Activated CD4-positive, alpha-beta T cell treated with anti-CD3 and anti-CD28 coated beads, Interleukin-2, amount 10 ng/mL, durations not matched to agents 24 days and 14 days (primary cell): ENCODE measurements at places on chromosomes 7 and 10. TPM values are rescaled to one million over a fixed set of nuclear protein-coding genes. Genes with fewer than 3 reads are reported as not detected.

COPG2 gene
- 21.4 and 22.5 TPM in 2 replicates for total RNA-seq

PSD gene
- 10.4 and 12.1 TPM in 2 replicates for total RNA-seq

ASCC1 gene
- total RNA-seq, result 33.6 and 34.1 TPM in 2 replicates

CNPY1 gene
- not detected in 2 replicates for total RNA-seq

CYP2C19 gene
- total RNA-seq, result 0.33 TPM in 1 of 2 replicates, not detected in the other

DNA sequence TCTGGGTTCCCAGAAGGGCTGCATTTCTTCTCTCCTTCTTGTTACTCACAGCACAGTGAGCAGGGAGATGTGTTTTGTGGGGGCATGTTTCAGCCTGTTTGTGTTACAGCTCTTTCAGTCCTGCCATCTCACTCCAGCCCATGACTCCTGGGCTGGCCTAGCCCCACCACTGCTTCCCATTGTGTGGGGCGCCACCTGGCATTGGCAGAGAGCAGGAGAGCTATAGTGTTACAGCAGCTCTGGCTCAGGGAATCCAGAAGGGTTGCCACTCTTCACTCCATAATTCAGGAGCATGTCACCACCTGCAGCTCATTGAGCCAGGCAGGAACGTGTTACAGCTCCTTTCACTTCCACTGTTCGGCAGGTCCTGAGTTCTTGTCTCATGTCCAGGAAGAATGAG, 30.0 kb downstream of the CLDN12 start:
- H3K4me1 ChIP-seq, result no peaks in the 10 kb centered on the region
- no peak overlapping the region for H3K27ac ChIP-seq

- H3K27ac ChIP-seq, result no peak overlapping the region
- DNase-seq, result no peak
- H3K36me3 ChIP-seq, result no peaks in the 10 kb centered on the region
- no peak overlapping the region for H3K4me3 ChIP-seq
Observed at GRCh38 chr7:30925117-30925516, 13.5 kb downstream of the AQP1 start.

GRCh38 chr7:72325561-72325960, 86.6 kb downstream of the CALN1 start:
- H3K36me3 ChIP-seq, result no peaks in the 10 kb centered on the region
- no peak overlapping the region for H3K27ac ChIP-seq
- DNase-seq, result no peak
- H3K4me3 ChIP-seq, result no peak overlapping the region
- H3K27me3 ChIP-seq, result no peaks in the 10 kb centered on the region
- H3K4me1 ChIP-seq, result no peaks in the 10 kb centered on the region

- no peak for DNase-seq
- no peak overlapping the region for H3K27ac ChIP-seq
- peaks cover 14% of the 10 kb centered on the region for H3K27me3 ChIP-seq
- no peaks in the 10 kb centered on the region for H3K36me3 ChIP-seq
- no peaks in the 10 kb centered on the region for H3K4me1 ChIP-seq
Observed at GRCh38 chr10:22978918-22979317, 51.1 kb downstream of the ARMC3 start.

- no peak overlapping the region for H3K27ac ChIP-seq
- no peak overlapping the region for H3K4me3 ChIP-seq
- DNase-seq, result no peak
- no peaks in the 10 kb centered on the region for H3K27me3 ChIP-seq
Observed at GRCh38 chr10:10053051-10053450, 964.6 kb upstream of the CELF2 start.

DNA sequence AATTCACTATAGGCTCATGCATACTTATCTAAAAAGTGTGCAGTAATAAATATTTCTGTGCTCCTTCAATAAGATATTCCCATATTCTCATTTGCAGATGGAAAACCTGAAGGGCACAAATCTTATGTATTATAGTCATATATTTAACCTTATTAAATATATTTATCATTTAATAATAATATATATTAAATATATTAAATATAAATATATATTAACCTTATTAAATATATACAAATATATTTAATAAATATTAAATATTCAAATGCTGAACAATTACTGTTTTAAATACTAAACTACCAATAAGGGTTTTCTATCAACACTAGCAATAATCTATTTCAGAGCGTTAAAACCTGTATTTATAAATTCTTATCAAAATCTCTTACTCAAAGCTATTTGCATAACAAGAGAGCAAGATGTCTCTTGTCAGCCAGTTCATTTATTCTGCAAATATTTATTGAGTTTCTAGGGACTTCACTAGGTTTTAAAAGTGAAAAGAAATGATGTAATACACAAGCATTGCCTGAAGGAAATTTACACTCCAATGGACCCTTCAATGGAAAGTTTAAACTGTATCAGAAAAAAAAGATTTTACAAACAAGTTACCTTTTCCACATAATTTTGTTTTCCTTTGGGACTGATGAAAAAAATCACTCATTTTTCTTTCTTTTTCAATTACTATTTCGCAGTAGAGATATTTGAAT, 159.2 kb downstream of the AGMO start:
- H3K4me1 ChIP-seq, result no peaks in the 10 kb centered on the region
- DNase-seq, result no peak
- H3K36me3 ChIP-seq, result no peaks in the 10 kb centered on the region
- H3K4me3 ChIP-seq, result no peak overlapping the region

GRCh38 chr10:67076144-67076543, 150.3 kb downstream of the LRRTM3 start:
- DNase-seq, result no peak
- no peak overlapping the region for H3K27ac ChIP-seq
- no peak overlapping the region for H3K4me3 ChIP-seq
- H3K36me3 ChIP-seq, result no peaks in the 10 kb centered on the region
- H3K27me3 ChIP-seq, result no peaks in the 10 kb centered on the region
- H3K4me1 ChIP-seq, result no peaks in the 10 kb centered on the region

GRCh38 chr10:89369156-89370105, 8.4 kb upstream of the IFIT1B start:
- no peaks in the 10 kb centered on the region for H3K36me3 ChIP-seq
- H3K4me3 ChIP-seq, result no peak overlapping the region
- DNase-seq, result no peak

GRCh38 chr7:108193594-108194498, 63.7 kb upstream of the LAMB4 start:
- no peaks in the 10 kb centered on the region for H3K4me1 ChIP-seq
- peaks cover 2% of the 10 kb centered on the region for H3K27me3 ChIP-seq
- no peak overlapping the region for H3K27ac ChIP-seq
- H3K4me3 ChIP-seq, result no peak overlapping the region

DNA sequence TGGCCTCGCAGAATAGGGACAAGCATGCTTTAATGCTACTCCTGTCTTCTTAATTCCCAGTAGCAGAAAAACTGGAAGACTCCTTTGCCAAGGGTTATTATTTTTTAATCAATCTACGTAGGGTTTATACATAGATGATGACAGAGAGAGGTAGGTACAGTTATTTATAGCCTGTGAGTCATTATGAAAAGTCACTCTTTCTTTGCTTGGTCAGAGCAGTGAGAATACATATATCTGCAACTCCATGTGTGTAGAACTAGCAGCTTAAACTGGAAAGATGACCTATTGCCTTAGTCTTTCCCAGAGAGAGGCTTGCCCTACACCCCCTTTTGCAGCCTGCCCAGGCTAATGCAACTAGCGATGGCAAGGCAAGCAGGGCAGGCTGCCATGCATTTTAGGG, 1050.6 kb downstream of the NRG3 start:
- H3K27ac ChIP-seq, result no peak overlapping the region
- H3K4me3 ChIP-seq, result no peak overlapping the region
- no peaks in the 10 kb centered on the region for H3K36me3 ChIP-seq
- no peaks in the 10 kb centered on the region for H3K27me3 ChIP-seq
- H3K4me1 ChIP-seq, result no peaks in the 10 kb centered on the region

DNA sequence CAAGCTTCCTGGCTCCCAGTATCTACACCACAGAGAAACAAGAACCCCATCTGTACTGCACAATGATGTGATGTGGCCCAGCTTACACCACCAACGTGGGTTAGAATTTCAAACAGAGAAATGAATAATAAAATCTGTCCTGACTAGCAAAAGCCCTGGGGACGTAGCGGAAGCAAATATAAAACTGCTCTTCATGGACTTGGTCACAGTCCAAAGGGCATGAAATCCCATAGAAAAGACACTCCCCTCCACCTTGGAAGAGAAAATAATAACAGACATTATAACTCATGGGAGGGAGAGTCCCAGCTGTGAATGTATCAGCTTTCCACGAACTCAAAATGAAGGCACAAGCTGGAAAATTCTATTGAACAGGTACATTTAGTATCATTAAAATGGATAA, 205.3 kb upstream of the GALNT17 start:
- no peaks in the 10 kb centered on the region for H3K27me3 ChIP-seq
- H3K4me3 ChIP-seq, result no peak overlapping the region
- H3K27ac ChIP-seq, result no peak overlapping the region
- DNase-seq, result no peak
- no peaks in the 10 kb centered on the region for H3K36me3 ChIP-seq

DNA sequence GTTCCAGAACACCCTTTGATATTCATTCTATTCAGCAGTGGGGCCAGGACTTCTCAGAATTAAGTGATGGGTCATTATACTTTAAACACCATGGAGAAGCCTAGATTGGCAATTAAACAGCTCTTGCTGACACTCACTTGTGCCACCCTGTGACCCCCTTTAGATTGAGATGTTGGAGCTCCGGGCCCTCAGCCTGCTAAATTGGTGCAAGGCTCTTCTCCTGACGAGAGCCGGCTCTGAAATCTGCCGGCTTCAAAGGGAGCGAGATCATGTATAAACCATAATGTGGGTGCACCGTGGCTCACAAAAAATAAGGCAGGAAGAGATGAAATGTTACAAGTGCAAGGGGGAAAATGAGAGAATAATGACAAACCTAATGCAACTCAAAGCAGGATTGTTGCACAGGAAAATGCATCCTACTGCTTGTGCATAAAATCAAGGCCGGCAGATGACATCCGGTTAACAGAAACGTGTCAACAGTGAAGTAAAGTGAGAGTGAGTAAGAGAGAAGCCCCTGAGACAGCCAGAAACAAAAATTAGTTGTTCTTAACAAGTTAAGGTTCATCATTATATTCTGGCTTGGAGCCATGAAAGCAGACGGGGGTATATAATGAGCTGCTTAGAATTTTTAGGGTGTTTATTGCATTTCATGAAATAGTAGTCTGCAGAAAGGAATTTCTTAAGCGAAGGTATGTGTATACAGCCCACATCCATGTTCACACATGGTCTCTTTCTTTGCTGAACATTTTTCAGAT, 198.2 kb downstream of the TCF7L2 start:
- DNase-seq, result no peak
- no peaks in the 10 kb centered on the region for H3K27me3 ChIP-seq
- H3K36me3 ChIP-seq, result no peaks in the 10 kb centered on the region
- no peak overlapping the region for H3K4me3 ChIP-seq
- H3K27ac ChIP-seq, result no peak overlapping the region

GRCh38 chr10:95278061-95278988, 12.5 kb downstream of the PDLIM1 start:
- H3K4me3 ChIP-seq, result no peak overlapping the region
- H3K27me3 ChIP-seq, result no peaks in the 10 kb centered on the region
- H3K36me3 ChIP-seq, result no peaks in the 10 kb centered on the region
- H3K27ac ChIP-seq, result peak overlapping the region; percentile 25
- no peak for DNase-seq
- H3K4me1 ChIP-seq, result peaks cover 6% of the 10 kb centered on the region

DNA sequence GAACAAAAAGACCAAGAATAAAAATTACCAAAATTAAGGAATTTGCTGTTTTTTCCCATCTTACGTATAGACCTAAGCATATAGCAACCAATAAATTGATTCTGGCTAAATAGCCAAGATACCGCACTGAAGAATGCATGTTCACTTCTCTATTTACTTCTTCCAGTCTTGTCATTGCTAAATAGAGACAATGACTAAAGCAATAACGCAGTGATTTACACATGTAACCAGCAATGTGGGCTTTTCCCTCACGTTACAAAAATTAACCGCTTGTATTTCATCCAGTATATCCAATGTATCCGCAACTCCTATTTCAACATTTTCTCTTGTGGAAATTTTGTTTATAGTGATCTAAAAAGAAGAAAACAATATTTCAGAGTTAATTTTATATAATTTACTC, 5.6 kb downstream of the TMEM168 start:
- peaks cover 38% of the 10 kb centered on the region for H3K4me1 ChIP-seq
- no peak for DNase-seq
- H3K36me3 ChIP-seq, result peaks cover 27% of the 10 kb centered on the region
- no peak overlapping the region for H3K27ac ChIP-seq

DNA sequence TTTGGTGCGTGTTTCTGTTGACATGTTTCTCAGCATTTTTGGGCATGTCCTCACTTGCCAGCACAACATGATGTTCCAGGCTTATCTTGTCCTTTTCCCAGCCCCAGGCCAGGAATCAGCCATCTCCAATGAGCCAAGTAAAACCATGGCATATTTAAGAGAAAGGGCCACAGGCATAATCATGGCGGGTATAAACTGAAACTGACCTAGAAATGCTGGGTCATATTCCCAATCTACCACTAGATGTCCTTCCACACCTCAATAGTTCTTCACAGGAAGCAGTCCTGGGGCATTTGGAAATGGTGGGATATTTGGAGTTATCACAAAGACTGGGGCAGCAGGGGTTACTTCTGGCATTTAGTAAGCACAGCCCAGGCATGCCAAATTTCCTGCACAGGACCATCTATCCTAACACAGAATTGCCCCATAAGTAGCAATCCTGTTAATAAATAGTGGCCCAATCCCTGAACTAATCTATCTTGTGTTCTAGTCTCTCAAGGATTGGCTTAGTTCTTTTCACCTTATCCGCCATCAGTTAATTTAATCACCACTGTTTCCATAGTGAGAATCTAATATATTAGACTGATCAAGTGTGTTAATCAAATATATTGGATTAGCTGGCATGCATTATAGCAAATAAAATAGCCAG, 101.6 kb downstream of the NPSR1 start:
- no peaks in the 10 kb centered on the region for H3K4me1 ChIP-seq
- peak; percentile 48 for DNase-seq
- H3K4me3 ChIP-seq, result no peak overlapping the region
- no peaks in the 10 kb centered on the region for H3K27me3 ChIP-seq
- no peak overlapping the region for H3K27ac ChIP-seq

DNA sequence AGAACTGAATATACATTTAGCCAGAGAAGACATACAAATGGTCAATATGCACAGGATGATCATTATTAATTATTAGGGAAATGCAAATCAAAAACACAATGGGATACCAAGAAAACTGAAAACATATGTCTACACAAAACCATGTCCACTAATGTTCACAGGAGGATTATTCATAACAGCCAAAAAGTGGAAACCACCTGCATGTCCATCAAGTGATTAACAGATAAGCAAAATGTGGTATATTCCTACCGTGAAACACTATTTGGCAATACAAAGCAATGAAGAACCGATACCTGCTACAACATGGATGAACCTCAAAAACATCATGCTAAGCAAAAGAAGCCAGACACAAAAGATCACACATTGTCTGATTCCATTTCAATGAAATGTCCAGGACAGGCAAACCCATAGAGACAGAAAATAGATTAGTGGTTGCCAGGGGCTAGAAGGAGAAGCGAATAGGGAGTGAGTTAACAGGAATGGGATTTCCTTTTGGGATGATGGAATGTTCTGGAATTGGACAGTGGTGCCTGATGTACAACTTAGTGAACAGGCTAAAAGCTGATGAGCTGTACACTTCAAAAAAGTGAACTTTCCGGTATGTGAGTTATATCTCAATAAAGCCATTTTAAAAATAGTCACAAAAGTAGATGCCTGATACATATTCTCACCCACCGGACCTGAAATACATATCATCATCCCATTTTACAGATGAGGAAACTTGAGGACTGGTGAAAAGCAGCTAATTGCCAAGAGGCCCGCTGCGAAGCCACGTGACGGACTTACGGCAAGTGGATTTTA, 33.6 kb downstream of the HIPK2 start:
- peaks cover 6% of the 10 kb centered on the region for H3K4me1 ChIP-seq
- H3K27me3 ChIP-seq, result no peaks in the 10 kb centered on the region
- no peak overlapping the region for H3K4me3 ChIP-seq
- no peak overlapping the region for H3K27ac ChIP-seq

- no peaks in the 10 kb centered on the region for H3K27me3 ChIP-seq
- H3K4me1 ChIP-seq, result no peaks in the 10 kb centered on the region
- peaks cover 4% of the 10 kb centered on the region for H3K36me3 ChIP-seq
- no peak overlapping the region for H3K4me3 ChIP-seq
Observed at GRCh38 chr10:101912561-101913179, 69.1 kb upstream of the KCNIP2 start.
